SIG-M5 (cell line): ENCODE measurements at places on chromosomes 4 and X.

- DNase-seq: no peak
These were observed 47.7 kb downstream of the C4orf50 start for GRCh38 chr4:5970381-5971077.

DNA sequence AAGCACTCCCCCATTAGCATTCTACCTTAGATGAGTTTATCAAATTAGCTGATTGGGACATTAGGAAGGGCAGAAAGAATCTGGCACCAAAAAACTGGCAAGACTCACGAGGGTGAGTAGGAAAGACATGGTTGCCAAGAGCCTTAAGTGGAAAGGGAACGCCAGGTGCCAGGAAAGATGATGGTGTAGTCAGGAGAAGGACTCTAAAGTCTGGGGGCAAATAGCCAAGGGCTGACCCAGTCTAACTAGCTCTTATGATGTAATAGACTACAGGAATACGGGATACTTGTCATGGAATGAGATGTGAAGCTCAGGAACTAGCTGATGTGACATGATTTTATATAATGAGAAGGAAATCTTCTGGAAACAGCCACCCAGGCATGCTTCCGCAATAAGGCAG lies 94.8 kb downstream of the MBNL3 start:
- DNase-seq: no peak

- DNase-seq: no peak
These were observed 643 bp downstream of the FHL1 start for GRCh38 chrX:136147976-136148375.

- no peak for DNase-seq
These were observed 1.1 kb downstream of the PLXNA3 start for GRCh38 chrX:154458954-154459778.

DNA sequence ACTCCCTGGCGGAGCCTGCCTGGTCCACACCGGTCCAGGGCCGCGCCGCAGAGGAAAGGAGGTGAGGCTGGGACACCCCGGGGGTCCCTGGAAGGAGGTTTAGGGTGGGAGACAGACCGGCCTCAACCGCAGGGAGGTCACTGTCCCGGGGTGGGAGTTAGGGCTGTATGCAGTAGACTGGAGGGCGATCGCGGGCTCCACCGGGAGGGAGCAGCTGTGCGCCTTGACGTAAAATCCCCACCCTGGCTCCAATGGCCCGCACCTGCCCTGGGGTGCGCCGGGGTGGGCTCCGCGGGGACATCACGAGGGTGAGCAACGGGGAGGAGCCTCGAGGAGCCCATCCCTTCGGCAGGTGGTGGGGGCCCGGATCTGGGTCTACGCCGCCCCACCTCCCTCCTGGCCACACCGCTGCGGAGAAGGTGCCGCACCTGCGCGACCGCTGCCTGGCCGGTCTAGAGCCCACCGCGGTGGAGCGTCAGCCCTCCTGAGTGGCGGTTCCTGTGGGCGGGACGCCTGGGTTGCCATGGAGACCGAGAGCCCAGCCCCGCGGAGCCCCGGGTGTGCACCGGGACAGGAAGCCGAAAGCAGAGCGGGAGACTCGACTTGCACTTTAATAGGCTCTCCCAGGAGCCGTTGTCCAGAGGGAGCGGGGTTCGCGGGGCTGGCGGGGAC lies 105.1 kb downstream of the ADRA2C start:
- no peak for DNase-seq

GRCh38 chrX:10296576-10296975 lies 139.8 kb downstream of the CLCN4 start:
- no peak for DNase-seq

- peak; percentile 47 for DNase-seq
These were observed 69.3 kb downstream of the BMP2K start for GRCh38 chr4:78845472-78845871.

- no peak for DNase-seq
These were observed 60.0 kb downstream of the FHDC1 start for GRCh38 chr4:152996111-152996571.

GRCh38 chr4:126582737-126583136 lies 1050.0 kb upstream of the INTU start:
- no peak for DNase-seq

GRCh38 chr4:109977854-109978501 lies 65.3 kb downstream of the EGF start:
- no peak for DNase-seq

- no peak for DNase-seq
These were observed 151.2 kb downstream of the NAA11 start for GRCh38 chr4:79174490-79175252.

- DNase-seq: no peak
These were observed 33.9 kb upstream of the BMP2K start for GRCh38 chr4:78742300-78742699.

- DNase-seq: no peak
These were observed 10.2 kb upstream of the MAGEB10 start for GRCh38 chrX:27797575-27797974.

GRCh38 chr4:73220815-73221214 lies 37.8 kb downstream of the ANKRD17 start:
- no peak for DNase-seq

DNA sequence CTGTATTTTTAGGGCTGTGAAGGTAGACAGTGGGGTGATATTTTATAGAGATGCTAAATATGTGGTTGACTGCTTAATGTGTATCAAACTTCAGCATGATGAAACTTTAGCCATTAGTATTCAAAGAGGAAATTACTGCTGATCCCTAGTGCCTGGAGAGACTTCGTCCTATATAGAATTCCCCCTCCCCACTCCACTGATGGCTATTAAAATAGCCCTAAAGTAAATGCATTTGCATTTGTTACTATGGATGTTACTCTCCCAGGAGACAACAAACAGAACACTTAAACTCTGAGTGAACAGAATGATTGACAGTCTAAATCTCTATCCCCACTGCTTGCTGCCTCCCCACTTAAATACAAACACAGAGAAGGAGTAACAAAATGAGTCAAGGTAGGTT lies 39.1 kb downstream of the ADGRL3 start:
- no peak for DNase-seq

GRCh38 chrX:19343085-19343534 lies 617 bp upstream of the PDHA1 start:
- DNase-seq: no peak

- no peak for DNase-seq
These were observed 724 bp downstream of the THOC2 start for GRCh38 chrX:123731987-123732669.

- no peak for DNase-seq
These were observed 34.5 kb upstream of the TLR2 start for GRCh38 chr4:153649572-153649991.
